ENCODE measurements at places on chromosomes 3 and 15.

DNA sequence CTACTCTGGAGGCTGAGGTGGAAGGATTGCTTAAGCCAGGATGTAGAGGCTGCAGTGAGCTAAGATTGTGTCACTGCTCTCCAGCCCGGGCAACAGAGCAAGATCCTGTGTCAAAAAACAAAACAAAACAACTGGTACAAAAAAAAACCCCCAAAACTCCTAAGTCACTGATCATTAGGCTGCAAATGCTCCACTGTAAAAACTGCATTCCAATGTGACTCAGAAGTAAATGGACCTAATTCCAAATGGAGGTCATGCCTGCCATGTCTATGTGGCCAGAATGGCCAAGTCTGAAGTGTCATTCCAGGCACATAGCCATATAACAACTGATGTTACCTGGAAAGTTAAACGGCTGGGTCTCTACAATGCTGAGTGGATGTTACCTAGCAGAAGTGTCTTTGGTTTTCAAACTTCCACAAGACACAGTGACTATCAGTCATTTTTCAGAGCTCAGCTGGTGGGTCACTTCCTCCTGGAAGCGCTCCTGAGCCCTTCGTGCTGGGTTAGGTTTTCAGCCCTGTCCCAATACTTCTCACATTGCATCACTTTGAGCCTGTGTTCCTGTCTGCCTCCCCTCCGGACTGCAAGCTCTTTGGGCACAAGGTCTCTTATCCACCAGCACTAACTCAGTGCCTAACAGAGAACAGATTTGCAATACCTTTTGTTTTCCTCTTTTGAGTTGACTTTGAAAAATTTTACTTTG, 10.6 kb downstream of the FSTL1 start:
- DNase-seq = no peak

DNA sequence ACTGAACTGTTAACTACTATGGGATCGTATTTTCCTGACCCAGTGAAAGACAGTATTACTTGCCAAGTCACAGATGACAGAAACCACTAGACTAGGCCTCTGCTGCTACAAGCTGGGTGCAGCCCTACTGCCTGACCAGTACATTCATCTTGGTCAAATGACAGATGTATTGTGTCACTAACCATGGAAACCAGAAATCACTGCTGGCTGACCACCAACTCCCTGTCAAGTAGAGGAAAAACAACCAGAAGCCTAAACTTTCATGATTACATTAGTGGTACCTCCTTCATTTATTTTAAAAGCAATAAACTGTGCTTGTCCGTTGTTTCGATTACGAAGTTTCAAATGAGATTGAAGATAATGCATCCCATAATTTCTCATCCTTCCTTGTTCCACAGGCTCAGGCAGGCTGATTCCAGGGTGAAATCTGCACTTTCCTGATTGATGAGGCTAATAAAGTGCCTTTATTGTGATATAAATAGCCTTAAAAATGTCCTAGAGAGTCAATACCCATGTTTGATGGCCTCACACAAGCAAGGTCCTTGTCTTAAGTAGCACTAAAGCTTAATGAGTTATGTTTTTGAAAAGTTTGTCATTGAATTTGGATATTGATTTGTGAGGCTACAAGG, 309.7 kb downstream of the LSAMP start:
- no peak for DNase-seq

GRCh38 chr15:99132122-99132521, 27.2 kb downstream of the SYNM start:
- no peak for DNase-seq

DNA sequence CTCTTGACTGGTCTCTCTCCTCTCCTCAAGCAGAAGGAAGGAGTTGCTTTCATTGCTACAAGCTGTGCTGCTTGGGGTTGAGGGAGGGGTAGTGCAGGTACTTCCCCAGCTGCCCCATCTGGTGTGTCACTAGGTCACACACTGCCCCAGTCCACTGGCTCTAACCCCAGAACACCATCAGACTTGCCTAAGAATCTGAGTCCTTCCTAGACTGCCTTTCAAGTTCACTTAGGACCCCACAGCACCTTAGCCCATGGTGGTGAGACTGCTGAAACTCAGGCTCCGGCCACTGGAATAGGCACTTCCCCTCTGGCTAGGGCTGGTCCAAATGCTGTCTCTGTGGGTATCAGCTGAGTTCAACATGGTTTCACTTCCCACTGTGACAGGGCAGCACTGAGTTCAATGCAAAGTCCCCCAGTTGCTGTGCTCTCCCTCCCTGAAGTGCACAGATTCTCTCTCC, 279.7 kb upstream of the GOLGA6L4 start:
- DNase-seq = no peak

GRCh38 chr3:50450209-50450921, 53.1 kb downstream of the CACNA2D2 start:
- peak; percentile 35 for DNase-seq

DNA sequence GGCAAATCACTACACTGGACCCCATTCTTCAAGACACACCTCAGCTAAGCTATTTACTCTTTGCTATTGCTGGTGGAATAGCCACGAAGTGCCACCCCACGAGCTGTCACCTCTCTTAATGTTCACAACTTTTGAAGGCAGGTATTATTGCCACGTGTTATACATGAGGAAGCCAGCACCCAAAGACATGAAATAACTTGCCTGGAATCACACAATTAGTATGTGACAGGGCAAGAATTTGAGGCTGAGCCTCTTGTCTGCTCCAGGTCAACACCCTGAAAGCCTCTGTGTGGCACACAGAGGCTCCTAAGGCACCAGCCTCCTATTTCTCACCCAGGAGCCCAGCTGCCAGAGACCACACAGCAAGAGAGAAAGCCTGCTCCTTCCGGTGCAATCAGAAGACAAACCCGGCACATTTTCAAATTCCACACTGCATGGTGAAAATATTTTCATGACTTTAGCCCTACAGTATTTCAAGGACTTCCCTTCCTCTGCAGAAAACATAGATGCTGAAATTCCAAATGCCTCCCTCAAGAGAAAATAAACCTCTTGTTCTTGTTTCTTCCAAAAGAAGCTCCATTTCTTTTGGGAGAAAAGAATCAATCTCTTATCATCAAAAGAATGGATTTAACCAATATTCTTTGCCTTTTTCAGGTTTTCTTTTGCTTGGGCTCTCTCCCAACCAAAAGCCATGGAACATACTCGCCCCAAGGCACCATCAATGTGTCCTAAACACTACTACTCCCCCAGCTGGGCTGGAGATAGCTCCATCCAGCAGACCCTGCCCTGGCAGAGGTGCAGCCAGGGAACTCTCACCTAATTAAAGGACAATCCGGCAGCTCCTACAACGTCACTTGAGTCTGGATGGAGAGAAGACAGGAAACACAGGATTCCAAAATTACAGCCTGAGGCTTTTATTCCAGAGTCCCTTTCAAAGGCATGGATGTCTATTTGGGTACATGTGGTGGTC, 84.7 kb upstream of the THBS1 start:
- no peak for DNase-seq

DNA sequence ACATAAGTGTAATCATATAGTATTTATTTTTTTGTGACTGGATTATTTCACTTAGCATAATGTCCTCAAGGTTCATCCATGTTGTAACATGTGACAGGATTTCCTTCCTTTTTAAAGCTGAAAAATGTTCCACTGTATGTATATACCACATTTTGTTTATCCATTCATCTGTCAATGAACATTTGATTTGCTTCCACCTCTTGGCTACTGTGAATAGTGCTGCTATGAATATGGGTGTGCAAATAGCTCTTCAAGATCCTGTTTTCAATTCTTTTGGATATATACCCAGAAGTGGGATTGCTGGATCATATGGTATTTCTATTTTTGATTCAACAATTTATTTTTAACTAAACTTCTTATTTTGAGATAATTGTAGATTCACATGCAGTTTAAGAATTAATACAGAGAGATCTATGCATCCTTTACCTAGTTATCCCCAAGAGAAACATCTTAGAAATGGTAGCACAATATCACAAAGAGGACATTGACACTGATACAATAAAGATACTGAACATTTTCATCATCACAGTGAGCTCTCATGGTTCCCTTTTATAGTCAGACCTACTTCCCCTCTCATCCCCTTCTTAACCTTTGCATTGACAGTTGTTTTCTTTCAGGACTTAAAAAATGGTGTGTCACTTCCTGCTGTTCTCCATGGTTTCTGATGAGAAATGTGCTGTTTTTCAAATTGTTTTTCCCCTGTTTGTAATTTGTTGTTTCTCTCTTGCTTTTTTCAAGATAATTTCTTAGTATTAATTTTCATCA, 90.1 kb downstream of the SATB1 start:
- DNase-seq = no peak

- DNase-seq = peak; percentile 22
Measured at GRCh38 chr3:13039213-13039896, 33.9 kb downstream of the IQSEC1 start.

DNA sequence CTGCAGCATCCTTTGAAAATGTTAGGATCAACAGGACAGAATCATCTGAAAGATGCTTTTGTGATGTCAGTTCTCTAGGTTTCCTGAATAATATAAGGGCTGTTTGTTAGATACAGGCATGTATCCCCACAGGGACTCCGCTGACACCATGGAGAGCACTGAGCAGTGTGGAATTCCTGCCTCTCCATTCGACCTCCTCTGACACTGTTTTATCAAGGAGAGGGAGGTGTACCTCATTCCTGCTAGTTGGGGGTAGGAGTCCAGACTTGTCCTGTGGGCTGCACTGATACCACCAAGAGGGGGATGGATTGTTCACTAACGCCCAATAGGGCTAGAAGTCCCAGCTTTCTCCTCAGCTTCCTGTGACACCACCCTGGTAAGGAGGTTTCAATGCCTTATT, 46.6 kb downstream of the LARS2 start:
- no peak for DNase-seq

All from NCI-H1092 (cell line).